ENCODE measurements at places on chromosomes 2 and 18.

DNA sequence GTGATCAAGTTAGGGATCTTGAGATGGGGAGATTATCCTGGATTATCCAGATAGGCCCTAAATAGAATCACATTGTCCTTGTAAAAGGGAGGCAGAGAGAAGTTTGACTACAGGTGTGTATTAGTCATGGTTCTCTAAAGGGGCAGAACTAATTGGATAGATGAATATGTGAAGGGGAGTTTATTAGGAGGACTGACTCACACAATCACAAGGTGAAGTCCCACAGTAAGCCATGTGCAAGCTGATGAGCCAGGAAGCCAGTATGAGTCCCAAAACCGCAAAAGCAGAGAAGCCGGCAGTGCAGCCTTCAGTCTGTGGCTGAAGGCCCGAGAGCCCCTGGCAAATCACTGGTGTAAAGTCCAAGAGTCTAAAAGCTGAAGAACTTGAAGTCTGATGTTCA lies 275.8 kb downstream of the KCNS3 start:
- no peak for DNase-seq

GRCh38 chr2:157376041-157376440 lies 50.4 kb upstream of the ERMN start:
- DNase-seq = no peak

- DNase-seq = no peak
Observed at GRCh38 chr2:3287896-3288295, 89.7 kb downstream of the EIPR1 start.

DNA sequence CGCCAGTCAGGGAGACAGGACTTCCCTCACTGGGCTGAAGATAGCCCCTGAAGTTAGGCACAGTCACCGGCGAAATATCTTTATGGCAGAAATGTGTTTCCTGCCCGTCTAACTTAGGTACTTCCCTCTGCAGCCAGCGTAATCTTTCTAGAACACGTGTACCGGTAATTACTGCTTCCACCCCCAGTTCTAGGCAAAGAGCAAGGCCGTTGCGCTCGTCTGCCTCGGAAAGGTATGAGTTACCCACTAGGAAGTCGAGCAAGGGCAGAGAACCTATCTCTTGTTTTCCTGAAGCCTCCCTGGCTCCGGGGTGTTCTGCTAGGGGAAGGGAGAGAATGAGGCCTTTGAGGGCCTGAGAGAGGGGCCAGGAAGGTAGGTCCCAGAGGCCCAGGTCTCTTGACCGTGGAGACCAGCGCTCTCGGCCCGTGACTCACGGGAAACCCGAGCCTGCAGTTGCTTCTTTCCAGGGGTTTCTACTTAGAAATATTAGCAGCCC lies 70.0 kb downstream of the TWSG1 start:
- DNase-seq = no peak

DNA sequence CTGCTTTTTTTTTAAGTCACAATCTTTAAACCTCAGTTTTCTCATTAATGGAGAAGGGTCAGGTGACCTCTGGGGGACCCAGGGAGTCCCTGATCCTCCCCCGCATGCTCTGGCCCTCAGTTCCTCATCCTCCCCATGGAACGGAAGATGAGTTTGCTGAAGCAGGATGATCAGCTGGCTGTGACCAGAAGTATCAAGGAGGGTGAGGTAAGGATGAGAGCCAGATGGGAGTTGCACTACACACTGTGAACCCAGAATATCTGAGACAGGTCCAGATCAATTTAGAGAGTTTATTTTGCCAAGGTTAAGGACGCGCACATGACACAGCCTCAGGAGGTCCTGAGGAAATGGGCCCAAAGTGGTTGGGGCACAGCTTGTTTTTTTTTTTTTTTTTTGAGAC lies 3.8 kb downstream of the CATIP start:
- no peak for DNase-seq

GRCh38 chr2:73640511-73640911 lies 1.7 kb downstream of the NAT8 start:
- DNase-seq = peak; percentile 47

DNA sequence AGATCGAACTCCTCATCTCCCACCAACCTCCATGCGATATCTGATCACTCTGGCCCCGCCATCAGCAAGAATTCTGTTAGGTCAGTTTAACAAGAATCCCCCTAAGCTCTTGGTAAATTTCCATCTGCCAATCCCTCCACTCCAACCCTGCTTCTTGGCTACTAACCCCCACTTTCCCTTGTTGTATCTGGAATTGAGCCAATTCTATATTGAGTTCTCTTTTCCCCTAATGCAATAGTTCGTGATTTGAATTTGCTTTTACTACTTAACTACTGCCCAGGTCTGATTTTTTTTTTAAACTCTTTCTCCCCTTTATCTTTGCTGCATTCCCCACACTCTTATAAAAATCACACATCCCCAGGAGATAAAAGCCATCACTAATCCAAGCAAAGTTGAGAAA lies 159.3 kb upstream of the STK17B start:
- no peak for DNase-seq

GRCh38 chr2:235461763-235462414 lies 32.0 kb upstream of the AGAP1 start:
- no peak for DNase-seq

DNA sequence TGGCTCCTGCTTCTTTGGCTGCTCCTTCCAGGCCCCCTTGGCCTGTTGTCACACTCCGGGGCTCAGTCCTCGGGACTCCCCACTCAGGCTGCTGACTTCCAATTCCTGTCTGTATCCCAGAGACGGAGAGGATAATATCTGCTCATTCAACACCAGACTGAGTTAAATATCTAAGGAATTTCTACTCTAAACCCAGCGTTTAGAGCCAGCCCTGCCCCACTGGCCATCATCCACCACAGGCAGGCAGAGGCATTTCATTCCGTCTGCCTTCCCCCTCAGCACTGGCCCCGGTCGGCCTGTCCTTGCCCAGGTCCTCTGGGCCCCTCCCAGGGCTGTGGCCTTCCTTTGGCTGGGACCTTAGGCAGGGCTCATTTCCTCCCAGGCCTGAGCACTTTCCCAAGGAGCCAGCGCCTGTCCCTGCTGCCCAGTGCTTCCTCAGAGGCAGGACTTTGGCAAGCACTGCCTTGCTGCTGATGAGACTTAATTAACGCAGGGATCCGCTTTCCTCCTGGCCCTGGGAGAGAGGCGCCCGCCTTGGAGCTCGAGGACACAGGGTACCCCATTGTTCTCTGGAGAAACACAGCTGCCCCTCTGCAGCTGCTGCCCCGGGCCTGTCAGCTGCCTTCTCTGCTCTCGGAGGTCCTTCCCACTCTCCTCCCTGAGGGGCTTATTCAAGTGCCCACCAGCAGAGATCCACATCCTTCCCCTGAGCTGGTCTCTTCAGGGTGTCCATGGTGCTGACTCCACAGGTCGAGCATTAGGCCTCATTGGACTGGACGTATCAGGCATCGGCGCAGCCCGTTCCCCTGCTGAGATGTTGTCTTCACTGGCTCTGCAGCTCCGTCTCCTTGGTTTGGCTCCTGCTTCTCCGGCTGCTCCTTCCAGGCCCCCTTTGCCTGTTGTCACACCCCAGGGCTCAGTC lies 42.8 kb downstream of the ATOH8 start:
- no peak for DNase-seq

- DNase-seq = peak; percentile 53
Observed at GRCh38 chr2:86078774-86079545, 26.7 kb downstream of the POLR1A start.

DNA sequence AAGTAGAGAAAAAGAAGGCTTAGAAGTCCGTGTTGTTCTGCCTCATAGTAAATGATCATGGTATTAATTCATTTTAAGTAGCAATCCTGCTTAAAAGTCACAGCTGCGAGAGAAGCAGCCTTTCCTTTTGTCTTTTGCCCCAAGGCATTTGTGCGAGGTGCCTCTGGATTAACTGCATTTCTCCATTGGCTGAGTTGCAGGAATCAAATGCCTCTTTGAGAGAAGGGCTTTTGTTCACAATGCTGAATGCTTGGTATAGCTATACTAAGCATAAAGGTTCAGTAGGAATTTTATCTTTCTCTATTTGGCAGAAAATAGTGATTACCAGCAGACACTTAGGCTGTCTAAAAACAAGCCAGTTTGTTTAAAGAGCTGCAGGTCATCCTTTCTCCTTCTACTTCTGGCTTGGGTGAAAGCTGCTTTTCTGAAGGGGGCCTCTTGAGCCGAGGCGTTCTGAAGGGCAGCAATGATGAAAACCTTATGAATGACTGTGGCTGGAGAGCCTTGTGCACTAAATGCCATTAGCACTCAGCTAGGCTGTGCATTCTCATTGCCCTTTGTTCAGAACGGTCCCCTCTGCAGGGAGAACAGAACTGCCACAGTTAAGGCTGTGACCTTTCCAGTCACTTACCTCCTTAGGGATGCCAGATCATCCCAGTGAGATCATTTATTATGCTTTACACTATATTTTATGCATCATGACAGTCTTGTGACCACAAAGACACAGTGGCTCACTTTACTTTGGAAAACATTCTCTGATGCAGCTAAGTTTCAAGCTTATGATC lies 68.8 kb upstream of the TMEM87B start:
- DNase-seq = peak; percentile 28

- peak; percentile 38 for DNase-seq
Observed at GRCh38 chr2:39728941-39729351, 50.1 kb downstream of the THUMPD2 start.

DNA sequence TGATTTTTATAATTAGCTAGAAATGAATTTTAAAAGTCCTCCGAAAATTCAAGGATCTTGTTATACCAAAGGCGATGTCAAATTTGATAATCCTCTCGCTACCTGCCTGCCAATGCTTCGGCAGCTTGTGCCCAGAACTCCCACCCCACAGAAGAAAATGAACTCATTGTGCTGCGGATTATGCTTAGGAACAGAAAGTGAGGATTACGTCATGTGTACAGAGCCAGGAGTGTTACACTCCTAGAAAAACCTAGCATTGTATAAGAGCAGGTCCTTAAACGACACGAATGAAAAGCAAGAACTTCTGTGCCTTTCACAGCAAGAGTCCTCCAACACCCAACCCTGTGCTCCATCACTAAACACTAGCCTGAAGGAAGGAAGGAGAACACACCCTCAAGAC lies 168.3 kb downstream of the RNF152 start:
- no peak for DNase-seq

DNA sequence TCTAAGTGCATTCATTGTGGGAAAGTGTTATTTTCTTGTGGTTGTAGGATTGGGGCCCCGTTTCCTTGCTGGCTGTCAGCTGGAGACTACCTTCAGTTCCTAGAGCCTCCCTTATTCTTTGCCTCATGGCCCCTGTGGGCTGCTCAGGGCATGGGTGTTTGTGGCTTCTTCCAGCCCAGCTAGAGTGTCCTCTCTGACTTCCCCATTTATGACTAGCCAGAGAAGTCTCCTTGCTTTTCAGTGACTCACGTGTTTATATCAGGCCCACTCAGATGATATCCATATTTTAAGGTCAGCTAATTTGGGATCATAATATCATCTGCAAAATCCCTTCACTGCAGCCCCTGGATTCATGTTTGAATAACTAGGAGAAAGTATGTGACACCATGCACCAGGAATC lies 62.8 kb downstream of the DTNA start:
- DNase-seq = peak; percentile 61

DNA sequence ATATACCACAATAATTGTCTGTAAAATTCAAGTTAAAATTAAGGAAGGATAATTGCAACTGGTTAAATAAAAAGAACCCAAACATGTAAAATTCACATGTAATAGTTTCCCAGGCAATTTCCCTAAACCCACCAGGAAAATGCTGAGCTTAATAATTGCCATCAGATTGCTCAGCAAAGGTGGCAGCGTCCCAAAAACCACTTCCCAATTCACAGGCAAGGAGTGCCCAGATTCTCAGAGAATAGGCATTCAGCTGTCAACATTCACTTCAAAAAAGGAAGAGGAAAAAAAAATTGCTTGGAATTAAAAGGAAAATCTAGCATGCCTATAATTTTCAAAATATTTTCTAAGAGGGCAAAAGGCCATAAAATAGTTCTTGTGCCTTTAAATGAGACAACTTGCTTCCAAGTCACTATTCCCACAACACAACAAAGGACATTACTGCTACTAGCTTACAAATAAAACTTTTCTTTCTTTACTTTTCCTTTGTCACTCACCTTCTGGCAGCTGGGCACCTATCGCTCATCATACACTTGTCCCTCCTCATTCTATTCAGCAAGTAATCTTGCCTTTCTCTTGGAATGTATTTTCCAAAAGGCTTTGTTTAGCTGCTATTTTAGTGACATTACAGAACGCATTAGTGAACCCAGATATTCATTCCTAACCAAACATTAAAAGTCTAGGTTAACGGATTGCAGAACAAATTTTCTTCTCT lies 15.2 kb downstream of the SRBD1 start:
- DNase-seq = peak; percentile 74

DNA sequence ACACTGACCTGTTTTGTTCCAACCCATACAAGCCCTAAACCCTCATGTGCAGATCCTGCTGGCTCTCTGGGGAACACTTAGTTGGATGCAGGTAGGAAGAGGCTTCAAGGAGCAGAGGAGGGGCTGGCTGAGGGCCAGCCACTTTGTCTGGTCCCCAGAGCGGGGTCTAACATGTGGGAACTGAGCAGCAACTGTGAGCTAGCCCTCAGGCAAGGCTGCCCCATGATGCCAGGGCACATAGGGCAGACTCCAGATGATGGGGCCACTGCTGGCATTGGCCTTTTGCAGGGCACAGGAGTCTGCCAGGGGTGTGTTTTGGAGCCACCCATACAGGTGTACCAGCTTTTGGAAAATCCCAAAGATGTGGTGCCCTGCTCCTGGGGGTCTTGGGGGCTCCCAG lies 67.7 kb downstream of the HPCAL1 start:
- no peak for DNase-seq

- peak; percentile 24 for DNase-seq
Observed at GRCh38 chr2:141911485-141912066, 219.2 kb downstream of the LRP1B start.

DNA sequence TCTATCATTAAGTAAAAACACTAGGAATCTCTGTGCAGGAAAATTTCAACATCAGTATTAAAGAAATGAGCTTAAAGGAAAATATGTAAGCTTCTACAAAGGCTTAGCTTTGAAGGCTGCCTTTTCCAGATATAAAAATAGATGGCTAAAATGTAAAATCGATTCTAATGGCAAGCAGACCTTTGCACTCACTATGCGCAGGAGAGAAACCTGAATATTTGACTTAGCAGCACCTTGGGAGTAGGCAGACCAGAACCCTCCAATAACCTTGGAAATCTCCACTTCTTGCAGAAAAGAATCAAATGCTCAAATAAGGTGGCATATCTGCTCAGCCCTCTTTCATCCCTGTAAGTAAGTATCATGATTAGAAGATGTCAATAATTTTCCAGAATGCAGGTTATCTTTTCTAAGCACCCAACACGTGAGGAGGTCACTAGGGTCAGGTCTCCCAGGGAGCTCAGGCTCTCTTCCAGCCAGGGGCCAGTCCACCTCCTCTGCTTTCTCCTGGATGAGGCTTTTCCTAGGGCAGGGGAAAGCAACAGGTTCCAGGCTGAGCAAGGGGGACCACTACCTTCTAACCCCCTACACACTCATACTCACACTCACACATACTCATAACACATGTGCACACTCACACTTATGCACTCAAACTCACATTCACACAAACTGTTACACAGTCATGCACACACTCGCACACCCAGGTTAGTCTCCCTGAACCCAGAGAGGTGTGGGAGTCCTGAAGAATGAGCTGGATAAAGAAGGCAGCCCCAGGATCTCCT lies 3.8 kb downstream of the PIEZO2 start:
- no peak for DNase-seq

GRCh38 chr2:202104286-202104870 lies 31.3 kb downstream of the KIAA2012 start:
- peak; percentile 71 for DNase-seq
